Chondrocyte (in vitro differentiated cells): ENCODE measurements at places on chromosomes 11 and 22. TPM values are rescaled to one million over a fixed set of nuclear protein-coding genes. Genes with fewer than 3 reads are reported as not detected.

OR8K3 gene
- not detected in 3 replicates for total RNA-seq

SLC22A12 gene
- total RNA-seq: not detected in 3 replicates

TUBA8 gene
- 1.2 to 1.4 TPM (median 1.2 TPM) in 3 replicates for total RNA-seq

HOATZ gene
- not detected in 3 replicates for total RNA-seq

TREH gene
- not detected in 3 replicates for total RNA-seq

BIK gene
- not detected in 3 replicates for total RNA-seq

VSIG2 gene
- total RNA-seq: not detected in 3 replicates

C11orf42 gene
- not detected in 3 replicates for total RNA-seq

TSSK2 gene
- not detected in 3 replicates for total RNA-seq

ENTHD1 gene
- total RNA-seq: not detected in 3 replicates

FAM227A gene
- 1.5 to 5.4 TPM (median 1.8 TPM) in 3 replicates for total RNA-seq

SHISAL1 gene
- total RNA-seq: 7.5 to 20.9 TPM (median 8.3 TPM) in 3 replicates

TMPRSS6 gene
- total RNA-seq: not detected in 3 replicates

ELMOD1 gene
- total RNA-seq: 0.15 TPM in 1 of 3 replicates, not detected in the others

A4GALT gene
- total RNA-seq: 5.2 to 23.8 TPM (median 22.0 TPM) in 3 replicates

CDC42BPG gene
- 0.17 to 0.46 TPM (median 0.35 TPM) in 3 replicates for total RNA-seq

FGF19 gene
- total RNA-seq: not detected in 3 replicates

MPZL2 gene
- total RNA-seq: not detected in 3 replicates

CCDC83 gene
- total RNA-seq: not detected in 3 replicates

TRIM34 gene
- total RNA-seq: 1.6 to 4.0 TPM (median 2.1 TPM) in 3 replicates
